ENCODE measurements at places on chromosomes 11 and 22. TPM values are rescaled to one million over a fixed set of nuclear protein-coding genes. Genes with fewer than 3 reads are reported as not detected.

The GPR83 gene
- under 0.01 TPM for total RNA-seq

The PKDREJ gene
- total RNA-seq = not detected

The LGALS12 gene
- total RNA-seq = 0.20 TPM

The SAA4 gene
- total RNA-seq = not detected

The P2RX6 gene
- under 0.01 TPM for total RNA-seq

The NXPE1 gene
- not detected for total RNA-seq
